ENCODE measurements at places on chromosomes 16 and 17.

- DNase-seq = no peak
These were observed 5.2 kb upstream of the CCDC182 start for GRCh38 chr17:57750109-57750871.

GRCh38 chr17:29158096-29158487 is 22.1 kb downstream of the MYO18A start:
- no peak for DNase-seq

GRCh38 chr16:46613352-46613751 is 7.8 kb downstream of the SHCBP1 start:
- no peak for DNase-seq

DNA sequence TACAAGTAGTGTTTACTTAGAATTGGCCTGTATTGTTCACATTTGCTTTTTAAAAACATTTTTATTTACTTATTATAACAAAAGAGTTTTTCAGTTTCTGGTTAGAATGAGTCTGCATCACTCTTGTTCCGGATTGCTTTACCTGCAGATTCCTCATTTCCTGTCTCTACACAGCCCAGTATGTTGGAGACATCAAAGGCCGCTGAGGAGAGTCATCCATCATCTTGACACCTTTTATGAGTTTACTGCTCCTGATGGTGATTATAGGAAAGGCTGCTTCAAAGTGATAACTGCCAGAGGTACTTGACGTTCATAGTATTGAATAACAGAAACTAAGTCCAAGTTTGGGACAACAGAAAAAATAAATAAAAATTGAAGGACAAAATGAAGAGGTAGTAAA is 490.5 kb upstream of the CA10 start:
- peak; percentile 77 for DNase-seq

GRCh38 chr16:11635113-11635652 is 33.1 kb upstream of the SNN start:
- no peak for DNase-seq

- no peak for DNase-seq
These were observed 360.8 kb downstream of the C16orf95 start for GRCh38 chr16:86956437-86956836.

- peak; percentile 11 for DNase-seq
These were observed 172.9 kb downstream of the STX8 start for GRCh38 chr17:9402590-9403199.

GRCh38 chr16:636206-637080 is at the start of gene METTL26:
TSS of gene METTL26 (minus strand) at chr16:636305. CDS start at chr16:636290, 15 bp downstream.
- peak; percentile 93 for DNase-seq

- DNase-seq = no peak
These were observed 1.0 kb downstream of the SSTR2 start for GRCh38 chr17:73165616-73166404.

- peak; percentile 30 for DNase-seq
These were observed 690 bp downstream of the RPL23 start for GRCh38 chr17:38852771-38853291.

GRCh38 chr17:35775583-35775982 is 14.9 kb downstream of the C17orf50 start:
- no peak for DNase-seq

DNA sequence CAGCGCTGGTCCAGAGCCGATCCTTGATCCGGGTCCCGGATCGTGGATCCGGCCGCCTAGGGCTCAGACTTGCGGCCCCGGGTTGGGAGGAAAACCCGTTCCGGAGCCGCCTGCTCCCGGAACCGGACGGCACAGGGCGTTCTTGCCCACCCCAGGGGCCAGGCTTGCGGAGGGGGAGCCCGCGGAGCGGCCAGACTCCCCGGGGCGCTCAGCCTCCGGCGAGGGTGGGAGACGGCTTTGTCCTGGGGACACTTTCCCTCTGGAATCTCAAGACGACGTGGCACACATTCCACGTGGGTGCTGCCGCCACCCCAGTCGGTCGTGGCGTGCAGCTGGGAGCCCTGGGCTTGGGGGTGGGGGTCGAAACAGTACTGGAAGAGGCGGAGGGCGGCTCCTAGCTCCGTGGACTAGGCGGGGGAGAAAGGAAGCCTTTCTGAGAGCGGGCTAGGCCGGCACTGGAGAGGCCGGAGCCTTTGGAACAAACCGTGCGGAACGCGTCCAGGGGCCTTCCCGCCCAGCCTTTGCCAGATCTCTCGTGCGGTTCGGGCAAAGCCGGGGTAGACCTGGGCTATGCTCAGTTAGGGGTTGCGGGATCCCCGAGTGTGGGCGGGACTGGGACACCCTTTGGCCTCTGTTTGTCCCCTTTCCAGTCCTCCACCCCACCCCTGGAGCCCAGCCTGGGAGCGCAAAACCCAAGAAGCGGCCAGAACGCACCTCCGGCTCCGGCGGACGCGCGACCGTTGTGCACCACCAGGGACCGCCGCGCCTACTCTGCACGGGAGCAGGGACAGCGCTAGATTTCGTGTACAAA is 26.5 kb downstream of the SREBF1 start:
- DNase-seq = no peak

DNA sequence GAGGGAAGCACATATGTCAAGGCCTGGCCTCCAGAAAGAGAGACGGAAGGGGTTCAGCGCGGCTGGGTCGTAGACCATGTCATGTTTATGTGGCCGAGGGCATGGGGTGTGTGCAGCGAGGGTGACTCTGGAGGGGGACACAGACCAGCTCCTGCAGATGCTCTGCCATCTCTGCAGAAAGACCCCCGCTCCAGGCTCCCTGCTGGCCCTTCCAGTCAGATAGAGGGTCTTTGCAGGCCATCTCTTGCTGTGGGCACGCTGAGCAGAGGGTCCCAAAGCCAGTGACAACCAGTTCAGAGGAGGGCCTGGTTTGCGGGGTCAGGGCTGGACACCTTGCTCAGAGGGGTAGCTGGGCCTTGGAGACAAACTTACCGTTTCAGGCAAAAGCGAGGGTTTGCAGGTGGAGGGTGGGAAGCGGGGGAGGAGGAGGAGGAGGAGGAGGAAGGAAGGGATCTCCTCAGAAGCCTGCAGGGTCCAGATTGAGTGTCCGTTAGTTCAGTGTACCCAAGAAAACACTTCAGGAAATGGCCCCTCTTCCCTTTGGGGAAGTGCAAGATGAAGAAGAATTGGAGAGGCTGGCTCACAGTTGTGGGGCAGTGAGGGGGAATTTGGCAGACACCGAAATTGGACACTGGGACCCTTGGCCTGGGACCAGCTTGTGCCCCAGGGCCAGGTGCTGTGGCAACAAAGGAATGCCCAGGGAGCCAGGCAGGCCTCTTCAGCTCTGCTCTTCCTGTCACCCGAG is 102.8 kb downstream of the CMIP start:
- DNase-seq = no peak

- peak; percentile 30 for DNase-seq
These were observed 181.2 kb upstream of the AXIN2 start for GRCh38 chr17:65742403-65743307.

GRCh38 chr16:84084570-84085270 is 32.0 kb downstream of the MBTPS1 start:
- peak; percentile 56 for DNase-seq

DNA sequence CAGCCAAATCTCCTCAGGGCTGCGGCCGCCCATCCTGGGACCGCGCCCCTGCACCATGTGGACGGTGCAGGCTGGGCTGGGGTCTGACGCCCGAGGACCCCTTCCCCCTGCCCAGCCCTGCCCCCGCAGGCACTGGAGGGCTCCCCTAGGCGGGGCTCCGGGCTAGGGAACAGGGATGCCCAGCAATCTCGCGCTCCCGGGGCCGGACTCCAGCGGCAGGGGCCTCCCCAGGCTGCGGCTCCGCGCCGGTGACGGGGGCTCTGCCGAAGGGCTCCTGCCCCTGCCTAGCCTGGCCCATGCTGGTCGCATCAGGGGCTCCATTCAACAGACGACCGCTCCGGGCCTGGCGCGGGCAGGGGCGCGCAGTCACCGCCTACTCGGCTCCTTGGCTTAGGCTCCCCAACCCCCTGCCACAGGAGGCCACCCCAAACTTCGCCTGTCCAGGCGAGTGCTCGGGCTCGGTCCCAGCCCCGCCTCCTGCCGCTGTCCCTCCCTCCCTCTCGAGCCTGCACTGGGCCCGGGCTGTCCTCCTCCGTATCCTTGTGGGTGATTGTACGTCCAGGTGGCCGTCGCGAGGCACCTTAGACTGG is 27.4 kb upstream of the ADORA2B start:
- DNase-seq = no peak

GRCh38 chr17:33204701-33205100 is 88.4 kb downstream of the ASIC2 start:
- DNase-seq = no peak

GRCh38 chr16:12724226-12724625 is 79.5 kb downstream of the CPPED1 start:
- DNase-seq = no peak

DNA sequence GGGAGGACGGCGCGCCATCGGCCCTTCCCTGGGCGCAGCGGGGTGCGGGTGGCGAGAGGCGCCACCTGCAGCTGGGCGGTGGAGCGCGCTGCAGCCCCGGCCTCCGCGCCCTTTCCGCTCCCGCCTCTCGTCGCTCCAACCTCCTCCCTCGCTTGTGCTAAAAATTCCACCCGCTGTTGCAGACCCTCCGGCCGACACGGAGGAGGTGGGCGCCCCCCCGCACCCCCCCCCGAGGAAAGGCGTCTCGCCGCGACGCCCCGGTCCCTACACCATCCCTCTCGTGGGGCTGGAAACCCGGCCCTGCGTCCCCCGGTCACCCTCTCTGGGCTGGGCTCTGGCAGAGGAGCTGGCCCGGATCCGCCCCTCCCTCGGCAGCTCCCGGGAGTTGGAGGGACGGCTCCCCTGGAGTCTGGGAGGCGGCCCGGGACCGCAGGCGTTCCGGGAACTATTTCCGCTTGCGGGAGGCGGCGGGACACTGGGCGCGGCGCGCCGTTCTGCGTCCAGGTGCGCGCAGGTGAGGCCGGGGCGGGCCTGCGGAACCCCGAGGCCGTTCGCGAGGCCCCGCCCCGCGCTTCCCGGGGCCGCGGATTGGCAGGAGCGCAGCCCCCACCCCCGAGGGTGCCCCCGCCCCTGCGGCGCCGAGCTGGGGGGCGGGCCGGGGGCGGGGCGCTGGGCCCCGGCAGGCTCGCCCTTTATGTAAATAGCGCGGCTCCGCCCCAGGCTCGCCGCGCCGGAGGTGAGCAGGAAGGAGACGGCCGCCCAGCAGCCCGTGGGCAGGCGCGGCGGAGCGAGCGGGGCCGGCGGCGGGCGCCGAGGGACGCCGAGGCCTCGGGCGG is at the start of gene LLGL2:
LLGL2 (plus strand) TSS at position 728 of the 836 bp plus-strand sequence. CDS start 17,730 bp downstream, outside the sequence.
- DNase-seq = peak; percentile 94

DNA sequence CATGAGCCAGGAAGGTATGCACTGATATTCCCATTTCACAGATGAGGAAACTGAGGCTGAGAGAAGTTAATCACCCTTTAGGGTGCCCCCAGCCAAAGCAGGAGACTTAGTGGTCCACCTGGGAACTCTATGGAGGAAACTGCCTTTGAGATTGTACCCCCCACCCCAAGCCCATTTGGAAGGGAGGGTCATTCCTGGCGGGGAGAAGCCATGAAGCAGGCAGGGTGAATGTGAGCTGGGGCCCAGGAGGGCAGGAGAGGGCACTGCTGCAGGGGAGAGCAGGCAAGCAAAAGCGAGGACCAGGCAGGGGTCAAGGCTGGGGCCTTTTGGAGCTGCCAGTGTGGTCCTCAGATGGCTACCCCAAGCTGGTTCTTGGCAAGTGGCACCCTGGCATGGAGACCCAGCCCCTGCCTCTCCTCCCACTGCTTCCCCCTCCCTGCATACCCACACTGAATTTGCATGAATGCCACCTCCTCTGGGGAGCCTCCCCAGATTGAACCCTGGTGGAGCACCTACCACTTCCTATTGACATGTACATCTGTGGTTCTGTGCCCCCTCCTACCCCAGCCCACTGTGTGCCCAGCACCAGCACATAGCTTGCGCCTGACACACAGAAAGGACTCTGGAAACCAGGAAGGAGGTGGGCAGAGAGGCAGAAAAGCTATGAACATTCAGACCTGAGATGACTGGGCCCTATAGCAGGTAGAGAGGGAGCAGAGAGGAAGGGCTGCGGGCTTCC is 965 bp upstream of the TMC6 start:
- no peak for DNase-seq

- DNase-seq = no peak
These were observed 40.5 kb upstream of the KCNJ2 start for GRCh38 chr17:70128727-70129238.

DNA sequence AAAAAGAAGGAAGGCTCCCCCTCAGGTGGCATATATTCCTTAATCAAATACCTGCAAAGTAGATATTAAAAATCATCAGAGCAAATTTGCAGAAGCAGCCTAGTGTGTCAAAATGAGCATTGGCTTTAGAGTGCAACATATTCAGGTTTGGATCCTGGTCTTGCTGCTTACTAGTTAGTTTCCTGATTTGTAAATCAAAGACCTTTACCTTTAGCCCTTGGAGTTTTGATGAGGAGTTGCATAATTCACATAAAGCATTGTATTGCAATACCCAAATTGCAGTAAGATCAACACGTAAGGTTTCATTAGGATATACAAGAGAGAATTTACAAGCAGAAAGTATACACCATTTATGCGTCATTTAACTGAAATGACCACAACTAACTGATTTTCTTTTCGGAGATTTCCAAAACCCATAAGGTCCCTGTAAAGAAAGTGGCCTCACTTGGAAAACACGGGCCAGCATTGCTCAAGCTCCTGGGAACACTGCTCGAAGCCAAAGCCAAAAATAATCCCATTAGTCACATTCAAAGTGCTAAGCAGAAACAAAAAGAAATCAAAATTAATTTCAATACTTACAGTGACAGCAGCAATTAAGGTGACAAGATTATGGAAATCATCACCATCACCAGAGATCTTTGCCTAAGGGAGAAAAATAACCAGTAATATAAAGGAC is 415.9 kb upstream of the ERCC4 start:
- DNase-seq = no peak

DNA sequence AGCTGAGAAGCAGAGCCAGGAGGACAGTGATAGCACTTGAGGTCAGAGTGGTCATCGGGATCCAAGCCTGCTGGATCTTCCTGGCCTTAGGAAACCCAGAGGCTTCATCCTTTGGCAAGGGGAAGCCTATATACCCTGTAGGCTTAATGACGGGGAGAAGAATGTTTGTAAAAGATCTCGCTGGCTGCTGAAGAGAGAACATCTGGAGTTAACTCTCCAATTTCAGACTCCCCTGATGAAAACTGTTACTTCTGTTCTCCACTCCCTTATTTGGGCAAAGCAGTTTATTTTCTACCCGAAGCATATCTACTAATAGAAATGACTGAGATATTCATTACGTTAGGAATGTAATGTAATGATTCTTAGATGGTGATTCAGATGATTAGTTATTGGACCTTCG is 487.0 kb downstream of the CDH13 start:
- DNase-seq = no peak

DNA sequence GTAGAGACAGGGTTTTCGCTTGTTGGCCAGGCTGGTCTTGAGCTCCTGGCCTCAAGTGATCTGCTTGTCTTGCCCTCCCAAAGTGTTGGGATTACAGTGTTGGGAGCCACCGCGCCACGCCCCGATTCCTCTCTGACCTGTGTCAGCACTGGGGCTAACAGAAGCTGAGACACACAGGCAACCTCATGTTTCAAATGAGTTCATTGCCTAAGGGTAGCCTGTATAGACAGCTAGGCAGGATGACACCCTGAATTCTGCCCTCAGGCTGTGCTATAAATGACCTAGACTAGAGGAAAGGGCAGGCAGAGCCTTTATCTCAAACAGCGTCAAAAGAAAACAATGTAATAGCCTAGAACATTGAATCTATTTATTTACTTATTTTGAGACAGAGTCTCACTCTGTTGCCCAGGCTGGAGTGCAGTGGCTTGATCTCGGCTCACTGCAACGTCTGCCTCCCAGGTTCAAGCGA is 2.3 kb upstream of the CDK3 start:
- no peak for DNase-seq

- DNase-seq = no peak
These were observed 11.5 kb downstream of the DYNLRB2 start for GRCh38 chr16:80552277-80552676.
